ENCODE measurements at places on chromosomes 3 and 15. TPM values are rescaled to one million over a fixed set of nuclear protein-coding genes. Genes with fewer than 3 reads are reported as not detected.

NOP10 gene
- 552 TPM for total RNA-seq

GPR62 gene
- not detected for total RNA-seq

AGBL1 gene
- total RNA-seq = not detected

SPINT1 gene
- total RNA-seq = 1.1 TPM

ALPK3 gene
- total RNA-seq = 0.03 TPM

UQCC5 gene
- total RNA-seq = 62.1 TPM

GRAMD2A gene
- not detected for total RNA-seq

AP3B2 gene
- total RNA-seq = 0.40 TPM

ROPN1 gene
- not detected for total RNA-seq

FOXB1 gene
- total RNA-seq = not detected

LINGO1 gene
- 12.4 TPM for total RNA-seq

KIF23 gene
- total RNA-seq = 72.4 TPM

DAZL gene
- not detected for total RNA-seq

DNAH12 gene
- total RNA-seq = 0.19 TPM

Data from A549 treated with CpdA at 1 μM for 4 hours (cell line).